Suprapubic skin (tissue), 4 donors: ENCODE measurements at places on chromosomes 1 and 21. TPM values are rescaled to one million over a fixed set of nuclear protein-coding genes. Genes with fewer than 3 reads are reported as not detected.

The CYYR1 gene
- total RNA-seq, result 3.6 TPM

The NFIA gene
- 30.1 TPM for total RNA-seq

DNA sequence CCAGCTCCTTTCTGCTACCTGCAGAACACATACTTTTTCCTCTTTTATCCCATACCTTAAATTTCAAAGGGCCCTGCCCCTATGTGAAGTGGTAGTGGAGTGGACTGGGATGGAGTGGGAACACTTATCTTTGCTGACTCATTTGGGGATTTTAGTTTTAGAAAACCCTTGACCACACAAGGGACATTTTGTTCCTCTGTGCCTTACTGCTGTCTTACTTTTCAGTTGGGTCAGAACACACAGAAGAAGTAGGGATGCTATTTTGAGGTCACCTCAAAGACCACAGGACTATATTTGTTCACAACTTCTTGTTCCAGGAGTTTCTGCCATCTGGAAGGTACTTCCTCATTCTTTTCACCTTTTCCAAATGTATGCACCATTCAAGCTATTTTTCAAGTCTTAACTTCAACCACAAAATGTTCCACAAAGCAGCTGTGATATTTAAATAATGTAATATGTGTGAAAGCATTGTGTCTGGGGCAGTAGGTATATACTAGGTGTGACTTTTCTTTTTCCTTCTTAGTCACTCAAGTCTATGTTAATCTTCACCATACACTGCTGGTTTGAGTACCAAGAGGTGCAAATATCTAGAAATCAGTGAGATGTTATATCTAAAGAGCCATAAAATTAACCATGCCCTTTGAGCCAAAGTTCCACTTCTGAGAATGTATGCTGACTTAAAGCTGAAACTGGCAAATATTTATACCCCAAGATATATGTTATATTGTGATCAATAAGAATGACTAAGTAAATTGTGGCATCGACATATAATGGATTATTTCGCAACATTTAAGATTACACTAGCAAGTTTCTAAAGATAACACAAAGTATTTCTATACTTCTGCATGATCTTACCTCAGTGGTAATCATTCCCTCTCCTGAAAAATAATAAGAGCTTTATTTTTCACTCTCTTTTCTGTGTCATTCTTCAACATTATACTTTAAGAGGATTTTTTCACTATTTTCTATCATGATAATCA is 308.5 kb downstream of the MRPL39 start:
- no peak for DNase-seq

DNA sequence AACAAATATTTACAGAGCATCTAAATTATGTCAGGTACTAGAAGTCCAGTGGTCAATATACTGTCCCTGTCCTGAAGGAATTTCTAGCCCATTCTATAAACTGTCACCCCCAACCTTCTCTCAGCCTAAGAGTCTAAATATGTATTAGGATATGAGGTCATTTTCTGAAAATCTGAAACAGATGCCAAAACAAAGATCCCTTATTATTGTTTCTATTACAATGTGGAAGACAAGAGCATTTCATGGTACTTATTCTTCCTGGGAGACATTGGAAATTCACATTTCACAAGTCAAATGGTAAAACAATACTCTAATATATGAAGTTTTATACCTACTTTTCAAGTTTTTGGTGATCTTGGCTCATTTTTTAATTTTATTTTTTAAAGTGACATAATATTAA is 2.6 kb downstream of the CLCA1 start:
- no peak for DNase-seq

DNA sequence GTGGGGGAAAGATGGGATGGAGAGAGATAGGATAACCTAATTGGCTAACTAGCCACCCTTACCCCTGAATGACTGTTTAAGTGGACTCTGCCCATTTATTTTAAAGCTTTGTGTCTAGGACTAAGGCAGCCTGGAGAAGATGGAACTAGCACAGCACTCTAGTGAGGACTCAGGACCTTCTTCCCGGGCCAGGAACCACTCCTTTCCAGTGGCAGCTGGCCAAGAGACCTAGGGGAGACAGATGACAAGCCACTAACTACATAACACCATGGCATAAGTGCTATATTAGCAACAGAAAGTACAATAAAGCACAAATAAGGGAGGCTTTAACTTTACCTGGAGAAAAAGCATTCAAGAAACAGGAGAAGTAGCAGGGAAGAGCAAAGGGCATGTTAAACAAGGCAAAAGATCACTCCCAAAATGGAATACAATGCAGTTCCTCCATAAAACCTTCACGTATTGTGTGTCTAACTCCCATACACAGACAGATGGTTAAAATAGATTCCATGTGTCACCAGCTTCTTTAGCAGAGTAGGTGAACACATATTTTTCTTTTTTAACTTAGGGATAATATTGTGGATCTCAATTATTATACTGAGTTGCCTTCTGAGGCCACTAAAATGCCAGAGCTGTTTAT is 20.6 kb downstream of the CLCA1 start:
- DNase-seq, result no peak

DNA sequence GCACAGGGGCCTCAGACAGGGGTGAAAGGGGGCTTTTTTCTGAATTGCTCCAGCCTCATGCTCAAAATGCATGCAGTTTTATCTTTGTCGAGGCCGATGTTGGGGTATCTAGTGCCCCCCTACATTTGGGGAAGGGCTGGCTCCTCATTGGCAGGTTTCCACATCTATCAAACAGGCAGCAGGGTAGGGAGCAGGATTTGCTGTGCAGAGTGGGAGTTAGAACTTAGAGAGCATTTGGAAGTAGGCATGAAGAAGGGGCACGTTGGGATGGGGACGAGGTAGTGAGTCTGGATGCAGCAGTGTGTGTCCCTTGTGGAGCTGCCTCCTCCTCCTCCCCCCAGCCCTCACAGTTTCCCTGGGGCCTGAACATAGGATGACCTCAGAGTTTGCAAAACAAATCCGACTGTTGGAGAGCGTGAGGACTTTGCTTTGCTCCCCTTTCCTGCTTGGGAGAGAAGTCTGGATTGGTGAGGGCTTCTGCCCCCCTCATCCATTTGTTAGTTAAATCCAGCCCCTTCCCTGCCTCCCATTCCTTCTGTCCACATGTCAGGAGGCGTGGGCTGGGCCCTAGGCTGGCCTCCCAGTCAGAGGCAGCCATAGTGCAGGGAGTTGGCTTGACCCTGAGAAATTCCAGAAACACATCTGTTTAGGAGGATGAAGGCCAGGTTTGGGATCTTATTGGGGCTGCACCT is 36.9 kb upstream of the GPR37L1 start:
- no peak for DNase-seq

GRCh38 chr1:171256940-171257606 is 8.8 kb downstream of the FMO1 start:
- DNase-seq, result peak; percentile 88

DNA sequence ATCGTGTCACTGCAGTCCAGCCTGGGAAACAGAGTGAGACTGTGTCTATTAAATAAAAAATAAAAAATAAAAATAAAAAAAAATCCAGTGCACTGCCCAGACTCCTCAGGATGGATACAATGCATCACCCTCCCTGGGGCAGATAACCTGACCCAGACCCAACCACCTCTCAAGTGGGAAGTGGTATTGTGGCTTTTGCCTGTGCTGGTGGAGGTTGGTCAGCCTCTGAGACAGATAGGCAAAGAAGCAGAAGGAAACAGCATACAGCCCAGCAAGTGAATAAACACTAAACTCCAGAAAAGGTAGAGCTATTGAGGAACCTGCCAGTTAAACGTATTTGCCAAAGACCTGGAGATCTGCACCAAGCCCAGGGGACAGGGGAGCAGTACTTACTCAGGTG is 22.0 kb downstream of the HHIPL2 start:
- DNase-seq, result no peak

GRCh38 chr1:154758346-154758745 is 111.7 kb downstream of the KCNN3 start:
- peak; percentile 32 for DNase-seq

DNA sequence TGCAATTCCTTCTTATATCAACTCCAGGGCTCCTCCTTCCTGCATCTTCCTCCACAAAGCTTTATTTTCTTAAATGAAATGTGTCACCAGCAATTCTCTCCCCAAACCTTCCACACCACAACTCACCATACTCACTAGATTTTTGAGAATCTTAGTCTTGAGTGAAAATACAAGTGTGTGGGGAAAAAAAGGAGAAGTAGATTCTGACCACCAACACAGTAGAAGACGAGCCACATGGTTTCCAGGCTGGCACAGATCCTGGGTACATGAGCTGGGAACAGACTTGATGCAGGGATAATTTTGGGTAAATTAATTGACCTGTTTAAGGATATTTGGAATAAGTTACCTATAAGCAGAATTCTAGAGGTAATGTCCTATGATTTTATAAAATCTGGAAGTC is 72.8 kb upstream of the KCNJ15 start:
- no peak for DNase-seq

The HES3 gene
- total RNA-seq, result not detected
